ENCODE measurements at places on chromosomes 7 and 10.

DNA sequence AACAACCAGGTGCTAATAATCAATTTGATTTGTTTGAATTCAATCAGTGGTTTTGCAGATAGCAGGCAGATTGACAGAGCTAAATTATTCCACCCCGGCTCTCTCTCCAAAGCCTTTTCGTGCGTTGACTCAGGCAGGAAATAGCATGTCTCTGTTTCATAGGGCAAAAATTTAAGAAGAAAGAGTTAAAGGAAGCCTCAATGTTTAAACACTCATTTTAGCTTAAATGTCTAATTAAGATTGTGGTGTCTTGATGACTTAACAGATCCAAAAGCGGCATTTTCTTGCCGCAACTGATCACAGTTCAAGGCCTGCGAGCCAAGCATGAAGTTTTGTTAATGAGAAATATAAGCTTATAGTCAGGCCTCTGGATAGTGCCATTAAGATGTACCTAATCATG lies 1051.1 kb upstream of the AUTS2 start:
- no peak for DNase-seq

GRCh38 chr7:112212571-112212970 lies 6.1 kb downstream of the ZNF277 start:
- no peak for DNase-seq

DNA sequence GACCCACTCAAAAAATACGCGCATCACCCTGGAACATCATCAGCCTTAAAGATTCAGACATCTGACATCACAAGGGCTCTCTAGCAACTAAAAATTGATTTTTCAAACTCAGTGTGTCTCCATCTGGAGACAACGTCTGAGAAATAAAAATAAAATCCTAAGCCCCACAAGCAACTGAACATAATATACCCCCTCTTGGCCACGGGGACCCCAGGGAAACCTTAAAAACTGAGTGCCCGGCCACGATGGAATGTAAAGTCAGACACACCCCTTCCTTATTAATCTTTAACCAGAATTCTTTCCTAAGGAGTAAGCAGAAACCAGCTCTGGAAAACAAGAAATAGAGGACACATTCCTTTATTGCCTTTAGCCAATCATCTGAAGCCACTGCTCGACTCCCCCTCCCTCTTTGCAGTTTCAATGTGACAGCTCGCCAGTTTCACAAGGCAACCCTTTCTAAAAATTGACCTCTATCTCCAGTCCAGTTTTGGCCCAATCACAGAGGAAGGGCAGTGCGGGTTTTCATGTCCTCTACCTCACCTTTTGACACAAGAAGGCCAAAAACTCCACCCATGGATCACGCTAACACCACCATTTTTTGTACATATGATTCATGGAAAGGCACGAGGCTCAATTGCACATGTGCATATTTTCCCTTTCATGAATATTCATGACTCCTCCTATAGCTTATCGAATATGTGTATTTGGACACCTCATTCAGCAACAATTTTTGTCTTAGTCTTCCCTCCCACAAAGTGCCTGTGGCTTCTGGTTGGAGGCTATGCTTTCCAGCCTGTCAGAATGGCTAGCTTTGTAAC lies 24.2 kb downstream of the IFIT3 start:
- no peak for DNase-seq

- no peak for DNase-seq
Measured at GRCh38 chr7:150969475-150969874, 8.6 kb downstream of the KCNH2 start.

DNA sequence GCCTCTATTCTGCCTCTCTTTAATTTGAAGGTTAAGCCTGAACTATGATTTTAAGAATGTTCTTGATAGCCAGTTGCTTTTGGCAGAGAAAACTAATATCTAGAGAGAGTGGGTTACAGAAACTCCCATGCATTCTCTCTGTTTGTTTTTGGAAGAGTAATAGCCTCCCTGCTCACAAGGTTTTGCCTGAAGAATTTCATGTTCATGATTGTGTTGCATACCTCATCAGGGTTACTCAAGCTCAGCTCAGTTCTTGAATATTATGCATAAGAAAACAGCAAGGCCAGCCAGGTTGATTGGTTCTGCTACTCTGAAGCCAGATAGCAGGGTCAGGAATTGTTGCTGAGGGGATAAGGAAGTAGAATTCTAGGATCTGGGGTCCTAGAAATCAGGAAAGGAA lies 137.4 kb downstream of the MDFIC start:
- no peak for DNase-seq

GRCh38 chr10:132477398-132478340 lies 59.9 kb upstream of the INPP5A start:
- no peak for DNase-seq

DNA sequence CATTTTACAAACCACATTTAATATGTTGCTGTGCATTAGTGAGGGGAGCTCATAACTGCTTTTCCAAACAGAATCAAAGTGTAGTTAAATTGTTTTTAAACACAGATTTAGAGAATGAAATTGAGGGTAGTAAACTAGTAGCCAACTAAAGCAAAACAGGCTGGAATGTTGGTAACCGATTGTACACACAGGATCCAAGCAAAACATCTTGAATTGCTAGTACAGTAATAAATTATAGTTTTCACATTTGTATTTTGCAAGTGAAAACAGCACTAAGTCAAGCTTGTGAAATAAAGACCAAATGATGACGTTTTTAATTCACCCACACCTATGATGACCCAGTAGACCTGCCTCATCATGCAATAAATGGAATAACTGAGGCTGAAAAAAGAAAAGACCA lies 198.3 kb downstream of the HDAC9 start:
- no peak for DNase-seq

DNA sequence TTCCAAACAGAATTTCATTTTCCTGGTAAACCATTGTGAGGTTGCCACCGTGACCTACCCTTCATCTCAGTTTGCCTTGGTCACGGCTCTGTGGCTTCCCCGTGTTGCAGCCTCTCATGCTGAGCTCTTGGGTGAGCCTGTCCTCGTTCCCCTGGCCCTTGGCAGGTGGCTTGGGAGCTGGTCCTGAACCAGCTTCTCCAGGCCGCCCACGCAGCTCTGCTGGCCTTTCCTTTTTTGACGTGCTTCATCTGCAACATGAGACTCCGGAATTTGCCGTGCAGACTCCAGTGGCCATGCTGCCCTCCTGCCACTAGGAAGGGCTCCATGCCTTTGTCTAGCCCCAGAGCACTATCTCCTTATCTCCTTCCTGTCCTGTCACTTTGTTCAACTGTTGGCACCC lies 93.0 kb upstream of the NPS start:
- DNase-seq, result no peak

DNA sequence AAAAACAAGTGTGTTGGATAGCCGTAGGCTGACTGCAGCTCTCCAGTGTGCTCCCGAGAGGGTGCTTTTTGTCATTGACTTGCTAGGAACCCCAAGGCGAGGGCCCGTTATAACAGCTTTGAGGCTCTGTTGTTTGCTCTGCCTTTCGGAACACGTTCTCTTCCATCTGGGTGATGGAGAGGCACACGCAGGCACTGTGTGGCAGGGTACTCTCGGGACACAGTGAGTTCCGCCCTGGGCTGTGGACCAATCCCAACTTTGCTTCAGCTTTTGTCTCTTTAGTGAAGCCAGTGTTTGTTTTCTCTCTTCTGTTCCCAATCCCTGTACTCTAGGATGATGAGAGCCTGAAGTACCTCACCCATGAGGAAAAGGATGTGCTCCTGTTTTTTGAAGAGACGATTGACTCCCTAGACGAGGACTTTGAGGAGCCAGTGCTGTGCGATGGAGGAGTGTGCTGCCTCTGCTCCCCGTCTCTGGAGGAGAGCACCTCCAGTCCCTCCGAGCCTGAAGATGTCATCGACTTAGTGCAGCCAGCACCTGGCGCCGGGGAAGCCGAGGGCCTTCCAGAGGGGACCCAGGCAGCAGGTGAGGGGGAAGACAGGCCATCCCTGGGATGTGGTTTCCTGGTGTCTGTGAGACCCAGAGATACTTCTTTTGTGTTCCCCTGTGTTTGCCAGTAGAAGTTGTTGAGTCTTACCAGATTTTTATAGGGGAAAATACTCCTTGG lies 43.2 kb downstream of the PROSER2 start:
- DNase-seq, result no peak

GRCh38 chr7:388961-389701 lies 99.2 kb downstream of the FOXL3 start:
- DNase-seq, result no peak

DNA sequence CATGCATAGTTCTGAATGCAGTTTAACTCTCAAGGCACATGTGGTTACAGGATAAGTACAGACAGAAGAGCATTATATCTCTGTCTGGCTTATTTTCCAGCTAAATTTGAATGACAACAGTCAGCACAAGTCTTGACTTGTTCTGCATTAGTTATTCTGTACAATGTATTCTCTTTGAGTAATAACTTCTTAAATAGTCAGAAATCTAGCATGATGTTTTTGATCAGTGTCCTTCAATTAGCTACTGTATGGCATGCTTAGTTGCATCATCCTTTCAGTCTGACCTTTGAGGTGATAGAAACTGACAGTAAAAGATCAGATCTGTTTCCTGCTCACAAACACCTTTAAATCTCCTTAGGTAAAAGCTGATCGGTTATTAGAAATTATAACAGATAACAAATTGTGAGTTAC lies 118.1 kb downstream of the ARL4A start:
- no peak for DNase-seq

- no peak for DNase-seq
Measured at GRCh38 chr10:3570131-3570729, 214.8 kb downstream of the KLF6 start.

DNA sequence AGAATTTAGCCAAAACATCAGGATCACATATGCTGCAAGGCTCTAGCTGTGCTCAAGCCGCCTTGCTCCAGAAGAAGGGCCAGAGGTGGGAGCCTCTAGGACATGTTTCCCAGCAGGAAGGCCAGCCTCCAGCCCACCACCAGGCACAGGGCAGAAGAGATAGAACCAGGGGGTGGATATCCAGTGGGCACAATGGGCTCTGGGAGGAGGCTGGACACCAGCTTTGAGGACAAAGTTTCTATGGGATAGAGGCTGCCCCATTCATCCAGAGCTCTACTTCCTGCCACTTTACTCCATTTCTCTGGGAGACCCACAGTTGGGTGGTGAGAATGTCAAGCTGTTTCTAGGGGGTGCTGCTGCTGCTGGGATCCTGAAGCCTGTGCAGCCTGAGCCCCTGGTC lies 77.1 kb downstream of the ARHGAP22 start:
- no peak for DNase-seq

DNA sequence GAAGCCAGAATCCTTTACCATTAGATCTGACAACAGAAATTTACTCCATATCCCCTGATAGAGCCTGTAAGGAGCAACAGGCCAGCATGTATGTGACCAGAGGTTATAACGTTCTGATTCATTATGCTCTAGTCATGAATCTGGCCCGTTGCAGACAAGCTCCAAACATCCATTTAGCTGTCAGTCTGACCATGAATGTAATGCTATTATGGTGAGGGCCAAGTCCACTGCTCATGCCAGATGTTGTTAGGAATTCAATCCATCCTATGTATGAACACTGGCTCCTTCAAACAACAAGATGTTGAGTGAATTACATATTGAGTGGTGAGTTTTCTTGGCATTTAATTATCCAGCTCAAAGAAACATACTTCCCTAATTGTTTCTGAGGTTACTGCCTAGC lies 610.1 kb upstream of the ANKRD30A start:
- no peak for DNase-seq

GRCh38 chr7:87188930-87189329 lies 30.6 kb downstream of the TMEM243 start:
- no peak for DNase-seq

- DNase-seq, result no peak
Measured at GRCh38 chr7:37109843-37110242, 338.8 kb downstream of the ELMO1 start.

DNA sequence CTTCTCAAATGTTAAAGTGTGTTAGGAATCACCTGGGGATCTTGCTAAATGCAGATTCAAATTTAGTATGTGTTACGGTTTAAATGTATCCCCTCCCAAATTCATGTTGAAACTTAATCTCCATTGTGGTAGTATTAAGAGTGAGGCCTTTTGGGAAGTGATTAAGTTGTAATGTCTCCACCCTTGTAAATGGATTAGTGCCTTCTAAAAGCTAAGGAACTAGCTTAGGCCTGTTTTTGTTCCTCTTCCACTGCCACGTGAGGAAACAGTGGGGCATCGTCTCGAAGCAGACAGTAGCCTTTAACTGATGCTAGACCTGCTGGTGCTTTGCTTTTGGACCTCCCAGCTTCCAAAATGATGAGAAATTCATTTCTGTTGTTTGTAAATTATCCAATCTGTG lies 52.3 kb upstream of the SEMA3D start:
- no peak for DNase-seq

- no peak for DNase-seq
Measured at GRCh38 chr7:70640266-70640833, 491.6 kb upstream of the GALNT17 start.

DNA sequence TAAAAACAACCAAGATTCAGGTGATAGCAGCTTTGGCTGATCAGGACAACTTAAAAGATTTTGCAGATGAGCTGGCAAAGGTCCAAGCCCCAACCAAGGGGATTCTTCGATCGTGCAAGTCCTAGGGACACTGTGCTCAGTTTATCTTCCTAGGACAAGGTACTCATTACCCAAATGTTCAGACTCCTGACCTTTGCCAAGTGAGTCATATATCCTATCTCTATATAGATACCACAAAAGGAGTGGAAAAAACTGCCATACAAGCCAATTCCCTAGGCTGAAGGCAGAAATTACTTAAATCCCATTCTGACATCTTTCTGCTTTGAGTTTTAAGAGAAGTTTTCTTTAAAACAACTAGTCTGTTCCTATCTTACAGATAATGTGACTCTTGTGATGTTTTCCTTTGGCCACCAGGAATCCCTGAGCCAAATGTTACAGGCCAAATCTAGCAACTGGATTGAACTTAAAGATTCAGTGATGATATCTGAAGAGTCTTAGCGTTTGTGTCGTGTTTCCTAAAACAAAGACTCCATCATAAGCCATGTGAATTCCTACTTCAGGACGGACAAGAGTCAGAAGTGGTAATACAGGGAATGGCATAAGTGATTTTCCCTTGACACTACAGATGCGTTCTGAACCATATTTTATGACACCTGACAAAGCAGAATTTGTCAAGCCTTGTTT lies 142.6 kb upstream of the ASAH2 start:
- no peak for DNase-seq

GRCh38 chr7:149292462-149292823 lies 30.4 kb downstream of the ZNF783 start:
- no peak for DNase-seq

DNA sequence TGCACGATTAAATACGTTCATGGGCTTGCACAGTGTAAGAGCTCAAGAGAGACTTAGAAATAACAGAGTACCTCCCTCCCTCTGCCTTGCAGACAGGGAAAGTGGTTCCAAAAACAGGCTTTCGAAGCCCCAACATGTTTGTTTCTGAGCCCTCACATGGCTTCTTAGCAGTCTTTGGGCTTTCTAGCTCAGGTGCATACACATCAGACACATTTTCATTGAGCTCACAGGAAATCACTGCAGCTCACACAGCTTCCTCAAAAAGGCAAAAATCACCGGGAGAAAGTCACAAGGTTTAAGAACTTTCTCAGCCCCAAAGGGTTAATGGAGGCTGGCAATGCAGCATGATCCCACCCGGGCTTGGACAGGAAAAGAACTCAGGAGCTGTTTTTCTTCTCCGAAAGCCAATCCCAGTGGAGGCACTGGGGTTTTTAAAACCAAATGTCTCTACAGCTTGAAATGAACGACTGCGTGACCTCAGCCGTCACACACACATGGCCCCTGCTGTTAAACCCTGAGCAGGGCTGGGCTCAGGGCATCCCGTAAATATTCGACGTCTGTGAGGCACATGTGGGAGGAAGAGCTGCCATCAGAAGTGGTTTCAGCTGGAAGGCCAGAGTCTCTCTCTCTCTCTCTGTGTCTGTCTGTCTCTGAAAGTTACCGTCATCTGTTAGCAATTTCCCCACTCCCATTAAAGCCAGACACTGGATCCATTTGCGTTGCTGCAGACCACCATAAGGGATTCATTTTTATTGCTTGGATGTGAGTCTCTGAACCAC lies 69.7 kb downstream of the CALML3 start:
- DNase-seq, result no peak

Measured in effector CD8-positive, alpha-beta T cell (primary cell).